ENCODE measurements at places on chromosomes 2 and 18. TPM values are rescaled to one million over a fixed set of nuclear protein-coding genes. Genes with fewer than 3 reads are reported as not detected.

GRCh38 chr2:69253611-69254301, 133.3 kb downstream of the GFPT1 start:
- DNase-seq, result no peak

GRCh38 chr2:226874749-226875148, 38.9 kb downstream of the RHBDD1 start:
- no peak for DNase-seq

DNA sequence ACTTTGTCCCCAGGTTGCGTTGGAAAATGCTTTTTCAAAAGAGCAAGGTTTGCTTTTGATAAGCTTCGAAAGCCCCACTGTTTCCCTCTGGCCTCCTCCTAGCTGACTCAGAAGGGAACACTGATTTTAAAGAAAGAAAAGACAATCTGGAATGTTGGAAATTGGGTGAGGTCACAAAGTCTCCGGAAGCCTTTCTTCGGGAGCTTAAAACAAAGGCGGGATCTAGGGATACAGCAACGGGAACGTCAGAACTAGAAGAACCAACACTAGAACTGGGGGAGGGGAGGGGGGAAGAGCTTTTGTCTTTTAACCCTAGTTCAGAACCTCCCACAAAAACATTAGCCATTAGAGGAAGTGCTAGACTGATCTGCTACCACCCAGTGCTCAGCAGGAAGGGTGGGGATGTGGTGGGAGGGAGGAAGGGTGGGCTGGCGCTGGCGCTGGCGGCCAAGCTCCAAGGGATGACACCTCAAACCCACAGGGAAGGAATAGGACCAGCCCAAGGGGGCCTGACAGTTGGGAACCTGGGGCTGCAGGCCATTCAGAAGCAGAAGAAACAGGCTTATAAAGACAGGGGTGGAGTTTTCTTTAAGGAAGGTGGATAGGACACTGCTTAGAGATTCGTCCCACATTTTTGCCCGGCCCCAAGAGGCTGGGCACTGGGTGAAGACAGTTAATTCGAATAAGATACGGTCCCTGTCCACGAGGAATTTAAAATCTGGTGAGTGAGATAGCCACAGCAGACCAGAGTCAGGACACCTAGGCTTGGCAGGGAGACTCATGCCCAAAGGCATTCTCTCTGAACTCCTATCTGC, 1.7 kb downstream of the TMSB10 start:
- peak; percentile 65 for DNase-seq

DNA sequence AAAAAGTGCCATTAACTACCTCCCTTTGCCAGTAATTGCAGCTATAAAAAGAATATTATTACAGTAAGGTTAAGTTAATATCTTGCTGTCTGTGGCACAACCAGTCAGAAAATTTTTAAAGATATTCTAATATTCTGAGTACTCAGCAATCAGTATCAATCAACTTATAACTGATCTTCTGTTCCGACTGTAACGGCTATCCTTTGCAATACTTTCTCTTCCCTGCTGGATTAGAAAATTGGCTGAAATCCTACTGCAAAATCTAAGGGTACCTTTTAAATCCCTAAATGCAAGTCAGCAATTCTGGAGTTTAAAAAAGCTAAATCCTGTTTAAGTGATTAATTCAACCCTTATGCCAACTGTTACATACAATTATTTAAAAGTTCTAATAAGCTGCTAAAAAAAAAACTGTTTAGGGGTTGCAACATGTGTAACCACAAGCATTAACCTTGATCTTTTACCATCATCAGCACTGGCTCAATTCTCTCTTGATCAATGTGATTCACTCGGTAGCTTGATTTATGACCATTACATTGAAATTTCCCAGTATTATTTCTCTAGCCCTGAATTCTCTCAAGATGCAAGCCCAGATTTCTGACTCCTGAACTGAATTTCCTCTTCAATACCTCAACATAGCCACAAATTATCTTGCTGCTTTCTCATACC, 20.5 kb downstream of the GAREM1 start:
- DNase-seq, result no peak

- no peak for DNase-seq
Observed at GRCh38 chr2:52703004-52703403, 1064.6 kb upstream of the CHAC2 start.

GRCh38 chr2:136844546-136844945, 79.2 kb downstream of the THSD7B start:
- DNase-seq, result no peak

DNA sequence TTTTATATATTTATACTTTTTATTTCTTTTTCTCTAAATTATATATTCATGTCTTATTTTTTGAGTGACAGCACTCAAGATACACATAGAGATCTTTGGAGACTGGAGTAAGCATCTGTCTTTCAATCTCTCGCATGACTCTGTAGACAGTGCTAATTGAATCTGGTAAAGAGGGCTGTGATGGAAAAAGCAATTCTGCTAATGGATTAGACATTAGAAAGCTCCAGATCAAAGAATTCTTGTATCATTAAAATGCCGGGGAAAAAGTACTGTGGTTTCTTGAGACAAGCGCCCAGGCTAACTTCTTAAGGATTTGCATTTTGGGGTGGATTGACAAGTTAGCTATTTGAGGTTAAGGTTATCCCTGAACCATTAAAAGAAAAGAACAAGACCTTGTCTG, 383.1 kb upstream of the TNP1 start:
- no peak for DNase-seq

GRCh38 chr2:40094451-40094850, 315.4 kb upstream of the THUMPD2 start:
- no peak for DNase-seq

DNA sequence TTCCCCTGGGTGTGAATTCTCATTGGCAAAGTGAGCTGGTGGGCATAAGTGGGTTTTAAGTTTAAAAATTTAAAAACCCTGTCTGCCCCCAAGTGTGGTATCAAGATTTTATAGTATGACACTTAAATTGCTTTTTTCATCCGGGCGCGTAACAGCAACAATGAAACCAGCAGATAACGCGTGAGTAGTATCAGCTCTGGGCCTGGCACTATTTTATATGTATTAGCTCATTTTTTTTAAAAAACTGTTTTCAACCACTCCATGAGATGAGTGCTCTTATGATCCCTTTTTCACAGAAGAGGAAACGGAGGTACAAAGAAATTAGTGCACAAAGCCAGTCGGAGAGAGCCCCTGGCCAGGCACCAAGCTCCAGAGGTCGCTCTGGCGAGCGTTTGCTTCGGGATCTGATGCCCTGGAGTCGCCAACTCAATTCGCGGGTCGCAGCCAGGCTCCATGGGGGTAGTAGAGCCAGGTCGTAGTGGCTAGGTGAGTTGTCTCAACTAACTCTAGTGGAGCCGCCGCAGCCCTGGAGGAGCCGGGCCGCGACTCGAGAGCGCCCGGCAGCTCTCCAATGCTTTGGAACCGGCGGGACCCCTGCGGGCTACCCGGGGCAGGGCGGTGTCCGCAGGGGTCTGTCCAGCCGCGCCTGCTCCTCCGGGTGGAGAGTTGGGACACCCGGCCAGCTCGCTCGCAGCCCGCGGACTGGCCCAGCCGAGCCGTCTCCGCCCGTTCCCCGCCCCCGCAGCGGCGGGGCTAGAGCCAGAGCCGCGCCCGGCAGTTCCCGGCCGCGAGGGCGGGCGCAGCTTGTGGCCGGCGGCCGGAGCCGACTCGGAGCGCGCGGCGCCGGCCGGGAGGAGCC, at the start of gene IL1R1:
Gene IL1R1 (plus strand): TSS at position 777 of the 859 bp plus-strand sequence. CDS start 14,979 bp downstream, outside the sequence.
- peak; percentile 89 for DNase-seq

DNA sequence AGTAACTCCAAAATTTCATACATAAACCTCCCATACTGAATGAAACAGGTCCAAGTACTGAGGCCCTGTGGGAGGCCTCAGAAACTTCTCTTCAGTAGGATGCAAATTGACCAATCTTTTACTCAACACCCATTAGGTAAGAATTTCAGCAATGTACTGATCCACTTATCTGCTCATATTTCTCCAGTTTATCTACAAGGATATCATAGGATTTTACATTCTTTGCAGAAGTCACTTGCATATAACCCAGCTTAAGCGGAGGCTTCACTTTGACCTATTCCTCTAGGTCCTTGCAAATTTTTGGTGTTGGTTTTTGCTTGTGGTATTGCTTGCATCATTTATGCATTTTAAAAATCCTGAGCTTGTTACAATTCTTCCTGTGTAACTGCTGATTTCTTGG, 28.8 kb upstream of the SLC3A1 start:
- DNase-seq, result no peak

DNA sequence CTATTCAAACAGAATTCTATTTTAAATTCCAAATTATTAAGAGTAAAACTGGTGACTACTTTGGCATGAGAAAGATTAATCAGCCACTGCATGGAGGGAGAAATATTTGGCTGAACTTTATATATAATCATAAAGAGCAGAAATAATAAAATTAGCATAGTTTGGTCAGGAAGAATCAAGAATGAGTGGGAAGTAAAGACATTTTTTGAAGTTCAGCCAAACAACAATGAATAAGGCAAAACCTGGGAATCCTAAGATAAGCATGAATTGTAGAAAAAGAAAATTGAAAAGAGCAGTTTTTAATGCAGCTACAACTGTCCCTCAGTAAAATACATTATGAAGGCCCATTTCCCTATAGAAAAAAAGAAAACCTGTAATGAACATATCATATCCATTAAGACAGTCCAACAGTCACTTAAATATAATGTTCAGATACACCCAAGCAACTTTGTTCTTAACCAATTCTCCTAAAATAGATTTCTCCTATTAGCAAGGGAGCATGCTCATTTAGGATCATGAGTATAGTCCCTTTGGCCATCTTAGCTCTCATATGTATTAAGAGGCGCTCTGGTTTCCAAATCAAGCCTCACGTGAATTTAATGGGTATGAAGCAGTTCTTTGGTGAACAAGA, 6.5 kb downstream of the TMEM17 start:
- DNase-seq, result no peak

DNA sequence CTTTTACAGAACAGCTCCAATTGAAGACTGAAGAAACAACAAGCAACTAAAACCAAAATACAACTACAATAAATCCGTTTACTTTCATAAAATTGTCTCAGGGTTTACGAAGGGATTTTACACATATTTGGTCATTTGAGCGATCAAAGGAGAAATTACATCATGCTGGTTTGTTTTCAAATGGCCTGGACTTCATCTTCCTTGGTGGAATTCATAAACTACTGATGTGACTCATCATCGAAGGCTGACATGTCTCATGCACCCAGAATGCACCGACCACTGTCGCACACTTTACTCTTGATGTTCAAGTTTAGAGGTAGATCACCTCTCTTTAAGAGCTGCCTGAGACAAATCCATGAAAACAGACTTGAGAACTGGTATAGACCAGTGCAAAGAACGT, 25.6 kb upstream of the PMAIP1 start:
- no peak for DNase-seq

- no peak for DNase-seq
Observed at GRCh38 chr2:100539221-100539620, 23.6 kb upstream of the PDCL3 start.

DNA sequence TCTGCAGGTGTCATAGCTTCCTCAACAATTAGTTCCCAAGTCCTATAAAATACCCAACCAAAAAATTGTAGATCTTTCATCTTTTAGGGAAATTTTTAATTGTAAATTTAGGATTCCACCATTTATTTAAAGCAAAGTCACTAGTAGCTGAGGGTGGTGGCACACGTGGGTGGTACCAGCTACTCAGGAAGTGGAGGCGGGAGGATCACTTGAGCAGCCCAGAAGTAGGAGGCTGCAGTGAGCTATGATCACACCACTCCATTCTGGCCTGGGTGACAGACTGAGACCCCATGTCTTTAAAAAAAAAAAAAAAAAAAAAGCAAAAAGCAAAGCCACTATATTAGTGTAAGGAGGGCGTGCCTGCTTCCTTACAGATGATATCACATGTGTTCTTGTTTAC, 60.3 kb upstream of the GREB1L start:
- no peak for DNase-seq

GRCh38 chr2:163657281-163657656, 78.5 kb downstream of the FIGN start:
- DNase-seq, result no peak

DNA sequence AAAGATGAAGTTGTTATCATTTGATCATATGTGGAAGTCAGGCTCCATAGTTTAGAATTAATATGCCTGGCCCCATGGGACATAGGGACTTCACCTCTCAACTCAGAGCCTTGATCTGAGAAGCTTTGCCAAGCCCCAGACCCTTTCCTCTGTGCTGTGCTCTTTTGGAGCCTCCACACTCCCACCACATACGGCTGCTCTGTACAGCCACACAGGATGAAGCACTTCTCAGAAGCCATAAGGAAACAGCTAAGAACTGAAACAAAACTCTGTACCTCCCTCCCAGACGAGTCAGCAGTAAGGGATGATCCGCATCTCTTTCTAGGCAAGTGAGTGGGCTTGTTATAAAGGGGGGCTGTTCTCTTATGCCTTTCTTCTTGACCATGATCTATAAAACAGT, 66.5 kb downstream of the CAB39 start:
- no peak for DNase-seq

GRCh38 chr18:27843783-27844777, 332.9 kb downstream of the CDH2 start:
- no peak for DNase-seq

DNA sequence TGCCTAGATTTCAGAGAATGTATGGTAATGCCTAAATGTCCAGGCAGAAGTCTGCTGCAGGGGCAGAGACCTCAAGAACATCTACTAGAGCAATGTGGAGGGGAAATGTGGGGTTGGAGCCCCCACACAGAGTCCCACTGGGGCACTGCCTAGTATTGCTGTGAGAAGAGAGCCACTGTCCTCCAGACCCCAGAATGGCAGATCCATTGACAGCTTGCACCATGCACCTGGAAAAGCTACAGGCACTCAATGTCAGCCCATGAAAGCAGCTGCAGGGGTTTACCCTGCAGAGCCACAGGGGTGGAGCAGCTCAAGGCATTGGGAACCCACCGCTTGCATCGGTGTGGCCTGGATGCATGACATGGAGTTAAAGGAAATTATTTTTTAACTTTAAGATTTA, 314.1 kb downstream of the CYRIA start:
- DNase-seq, result no peak

- no peak for DNase-seq
Observed at GRCh38 chr2:141242008-141242407, 888.8 kb downstream of the LRP1B start.

GRCh38 chr2:10172033-10172871, 49.7 kb downstream of the RRM2 start:
- no peak for DNase-seq

GRCh38 chr18:53115876-53116585, 776.0 kb downstream of the DCC start:
- DNase-seq, result no peak

DNA sequence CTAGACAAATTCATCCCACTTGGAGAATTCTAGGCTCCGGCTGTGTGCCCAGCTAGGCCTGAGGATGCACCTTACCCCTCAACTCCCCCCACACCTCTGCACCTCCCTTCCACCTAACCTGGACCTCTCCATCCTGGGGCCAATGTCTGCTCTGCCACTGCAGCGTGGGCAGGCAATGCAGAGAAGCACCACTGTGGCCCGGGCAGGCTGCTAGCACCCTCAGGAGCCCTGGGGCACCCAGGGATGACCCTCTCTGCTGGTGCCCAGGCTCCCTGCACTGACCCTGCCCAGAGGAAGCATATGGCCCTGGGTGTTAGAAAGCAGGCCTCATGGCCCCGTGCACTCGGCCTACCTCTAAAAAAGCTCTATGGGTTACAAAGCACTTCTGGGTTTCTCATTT, 49.6 kb downstream of the ADCY3 start:
- DNase-seq, result no peak

SCN3A gene
- polyA plus RNA-seq, result 0.18 TPM

DHX57 gene
- polyA plus RNA-seq, result 8.7 TPM

HNMT gene
- 3.9 TPM for polyA plus RNA-seq

COA5 gene
- polyA plus RNA-seq, result 35.2 TPM

SERPINB13 gene
- not detected for polyA plus RNA-seq

PFN4 gene
- polyA plus RNA-seq, result 1.2 TPM

RNF125 gene
- polyA plus RNA-seq, result 3.0 TPM

KLHL41 gene
- 639 TPM for polyA plus RNA-seq

SCYGR4 gene
- polyA plus RNA-seq, result not detected

SP140 gene
- polyA plus RNA-seq, result 0.23 TPM

HAAO gene
- polyA plus RNA-seq, result 0.93 TPM

DSG1 gene
- not detected for polyA plus RNA-seq
